Activated CD8-positive, alpha-beta T cell treated with anti-CD3 and anti-CD28 coated beads for 36 hours (primary cell): ENCODE measurements at places on chromosomes 4 and X. TPM values are rescaled to one million over a fixed set of nuclear protein-coding genes. Genes with fewer than 3 reads are reported as not detected.

DNA sequence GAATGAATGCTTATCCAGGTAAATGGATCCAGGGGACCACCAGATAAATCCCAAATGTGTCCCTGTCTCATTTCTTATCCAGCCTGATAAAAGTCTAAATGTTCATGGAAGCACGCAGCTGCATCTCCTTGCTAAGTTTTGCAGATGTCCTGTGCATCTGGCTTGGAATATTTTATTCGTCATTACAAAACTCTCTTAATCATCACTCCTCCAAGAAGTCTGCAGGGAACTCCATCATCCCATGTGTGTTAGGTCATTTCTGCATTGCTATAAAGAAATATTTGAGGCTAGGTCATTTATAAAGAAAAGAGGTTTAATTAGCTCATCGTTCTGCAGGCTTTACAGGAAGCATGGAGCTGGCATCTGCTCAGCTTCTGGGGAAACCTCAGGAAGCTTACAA lies 297.2 kb downstream of the HS3ST1 start:
- no peaks in the 10 kb centered on the region for H3K36me3 ChIP-seq
- no peaks in the 10 kb centered on the region for H3K27me3 ChIP-seq
- DNase-seq = no peak

DNA sequence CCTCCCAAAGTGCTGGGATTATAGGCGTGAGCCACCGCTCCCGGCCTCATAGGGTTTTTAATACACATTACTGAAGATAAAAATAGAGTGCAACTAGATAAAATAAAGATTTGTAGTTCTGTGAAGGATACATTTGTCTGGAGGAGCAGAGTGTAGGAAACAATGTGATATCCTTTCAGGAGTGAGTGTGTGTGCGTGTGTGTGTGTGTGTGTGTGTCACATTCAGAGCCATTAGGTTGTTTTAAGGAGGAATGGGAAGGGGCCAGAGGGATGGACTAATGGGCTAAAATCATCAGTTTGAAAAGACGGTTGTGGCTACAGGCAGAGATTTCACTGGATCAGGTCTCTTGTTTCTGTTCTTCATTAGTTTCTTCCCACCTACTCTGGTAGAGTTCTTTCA lies 40.0 kb downstream of the RBPJ start:
- H3K4me3 ChIP-seq = no peak overlapping the region
- H3K36me3 ChIP-seq = peaks cover 16% of the 10 kb centered on the region
- no peak for DNase-seq
- H3K27me3 ChIP-seq = no peaks in the 10 kb centered on the region
- H3K4me1 ChIP-seq = peaks cover 26% of the 10 kb centered on the region

Gene SCML2
- 3.1 TPM for total RNA-seq

Gene PRSS12
- not detected for total RNA-seq

DNA sequence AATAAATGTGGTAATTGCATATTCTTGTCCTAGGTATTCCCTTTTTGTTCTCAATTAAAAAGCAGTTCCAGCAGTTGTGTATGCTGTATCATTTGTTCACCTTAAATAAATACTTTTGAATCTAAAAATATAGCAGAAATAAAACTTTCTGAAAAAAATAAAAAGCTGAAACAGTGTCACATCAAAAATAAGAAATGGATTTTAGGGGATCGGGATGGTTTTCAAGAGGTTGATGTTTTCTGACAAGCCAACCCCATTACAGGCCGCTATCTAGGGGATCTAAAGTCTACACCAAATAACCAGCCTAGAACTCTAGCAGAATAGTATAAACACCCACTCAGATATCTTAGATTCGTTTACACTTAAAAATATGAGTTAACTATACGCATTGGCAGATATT lies 95.4 kb upstream of the MAML3 start:
- H3K27me3 ChIP-seq = peaks cover 6% of the 10 kb centered on the region
- peaks cover 17% of the 10 kb centered on the region for H3K4me1 ChIP-seq
- no peak for DNase-seq
- no peak overlapping the region for H3K27ac ChIP-seq
- no peak overlapping the region for H3K4me3 ChIP-seq

Gene UGT2B11
- not detected for total RNA-seq

DNA sequence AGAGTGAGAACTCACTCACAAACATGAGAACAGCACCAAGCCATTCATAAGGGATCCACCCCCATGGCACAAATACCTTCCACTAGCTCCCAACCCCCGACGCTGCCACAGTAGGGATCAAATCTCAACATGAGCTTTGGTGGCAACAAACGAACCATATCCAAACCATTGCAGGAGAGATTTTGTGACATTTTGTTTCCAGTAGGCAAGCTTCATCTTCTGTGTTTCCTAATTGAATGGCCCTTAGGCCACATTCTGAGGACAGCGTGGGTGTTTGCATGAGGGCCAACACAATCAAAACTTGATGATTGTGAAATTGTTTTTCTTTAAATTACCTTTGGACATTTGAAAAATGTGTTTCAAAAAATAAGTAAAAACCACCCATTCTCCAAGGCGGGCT lies 102.6 kb upstream of the LNX1 start:
- no peak overlapping the region for H3K27ac ChIP-seq
- no peak overlapping the region for H3K4me3 ChIP-seq
- no peak for DNase-seq

DNA sequence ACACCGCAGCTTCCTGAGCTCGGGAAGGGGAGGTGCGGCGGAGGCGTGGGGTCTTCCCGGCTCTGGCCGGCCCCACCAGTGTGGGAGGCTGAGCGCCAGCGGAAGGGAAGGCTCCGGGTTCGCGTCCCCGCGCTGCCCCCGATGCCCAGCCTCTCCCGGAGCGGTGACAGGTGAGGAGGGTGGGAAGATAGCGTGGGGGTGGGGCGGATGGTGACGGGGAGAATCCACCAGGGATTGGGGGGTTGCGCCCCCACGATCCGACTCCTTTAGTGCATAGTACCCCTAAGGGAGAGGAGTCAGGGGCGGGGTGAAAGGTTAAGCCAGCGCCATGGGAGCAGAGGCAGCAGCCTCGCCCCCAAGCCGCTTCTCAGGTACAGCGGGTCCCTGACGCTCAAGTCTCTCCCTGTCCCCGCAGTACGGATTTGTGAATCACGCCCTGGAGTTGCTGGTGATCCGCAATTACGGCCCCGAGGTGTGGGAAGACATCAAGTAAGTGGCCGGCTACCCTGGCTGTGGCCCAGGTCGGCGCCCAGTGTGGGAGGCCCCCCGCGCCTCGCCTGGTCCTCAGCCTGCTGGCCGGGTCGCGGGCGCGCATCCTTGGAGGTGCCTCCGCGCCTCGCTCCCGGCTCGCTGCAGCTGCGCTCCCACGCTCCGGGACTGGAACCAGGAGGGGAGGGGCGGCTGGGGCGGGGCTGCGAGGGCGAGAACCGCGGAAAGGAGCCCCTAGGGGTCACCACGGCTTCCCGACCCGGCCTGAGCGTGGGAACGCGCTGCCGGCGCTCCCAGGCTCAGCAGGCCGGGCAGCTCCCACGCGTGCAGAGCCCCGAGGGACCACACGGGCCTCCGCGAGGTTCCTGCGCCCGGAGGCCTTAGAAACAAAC lies 791 bp downstream of the GUCY1B1 start:
- H3K27ac ChIP-seq = no peak overlapping the region
- H3K27me3 ChIP-seq = peaks cover 28% of the 10 kb centered on the region
- peak; percentile 7 for DNase-seq
- peaks cover 7% of the 10 kb centered on the region for H3K4me1 ChIP-seq

Gene PNPLA4
- total RNA-seq = 13.9 TPM

- H3K4me3 ChIP-seq = no peak overlapping the region
- H3K36me3 ChIP-seq = no peaks in the 10 kb centered on the region
- no peaks in the 10 kb centered on the region for H3K27me3 ChIP-seq
Measured at GRCh38 chrX:100625985-100626491, 10.6 kb downstream of the TSPAN6 start.

Gene GAGE12F
- not detected for total RNA-seq

GRCh38 chr4:15024386-15024785 lies 22.1 kb downstream of the CPEB2 start:
- no peak overlapping the region for H3K4me3 ChIP-seq
- no peak for DNase-seq
- H3K36me3 ChIP-seq = peaks cover 13% of the 10 kb centered on the region
- H3K27me3 ChIP-seq = no peaks in the 10 kb centered on the region
- no peak overlapping the region for H3K27ac ChIP-seq
- H3K4me1 ChIP-seq = peaks cover 25% of the 10 kb centered on the region

Gene GLRB
- total RNA-seq = not detected

GRCh38 chr4:5810770-5811430 lies 82.0 kb downstream of the CRMP1 start:
- H3K4me3 ChIP-seq = no peak overlapping the region
- H3K36me3 ChIP-seq = no peaks in the 10 kb centered on the region
- no peaks in the 10 kb centered on the region for H3K27me3 ChIP-seq
- H3K4me1 ChIP-seq = no peaks in the 10 kb centered on the region

Gene FGG
- total RNA-seq = not detected

- DNase-seq = no peak
- H3K27me3 ChIP-seq = no peaks in the 10 kb centered on the region
Measured at GRCh38 chrX:112218388-112218787, 135.8 kb upstream of the TRPC5 start.

GRCh38 chr4:97142410-97142809 lies 1000.9 kb downstream of the STPG2 start:
- no peaks in the 10 kb centered on the region for H3K27me3 ChIP-seq
- H3K27ac ChIP-seq = no peak overlapping the region
- no peak for DNase-seq
- no peaks in the 10 kb centered on the region for H3K4me1 ChIP-seq
- no peak overlapping the region for H3K4me3 ChIP-seq

- H3K4me1 ChIP-seq = peaks cover 11% of the 10 kb centered on the region
- no peak overlapping the region for H3K27ac ChIP-seq
- no peaks in the 10 kb centered on the region for H3K27me3 ChIP-seq
- H3K4me3 ChIP-seq = no peak overlapping the region
Measured at GRCh38 chrX:129954804-129955203, 27.6 kb upstream of the BCORL1 start.

DNA sequence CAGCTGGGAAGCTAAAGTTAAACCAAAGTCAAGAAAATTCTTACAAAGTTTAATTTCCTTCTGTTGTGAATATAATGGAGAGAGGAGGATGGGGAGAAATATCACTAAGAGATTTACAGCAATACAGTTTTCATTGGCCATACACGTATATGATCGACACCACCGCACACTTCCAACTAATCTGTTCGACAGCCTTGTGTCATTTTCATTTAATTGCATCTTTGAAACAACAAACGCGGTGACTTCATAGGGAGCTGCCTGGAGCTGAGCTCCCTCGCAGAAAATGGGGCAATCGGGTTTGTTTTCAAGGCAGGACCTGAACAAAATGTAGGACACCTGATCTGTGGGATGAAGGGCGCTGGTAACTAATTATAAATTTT lies 1.3 kb downstream of the PTPN13 start:
- peak overlapping the region; percentile 60 for H3K4me3 ChIP-seq
- no peak overlapping the region for H3K27ac ChIP-seq
- peaks cover 41% of the 10 kb centered on the region for H3K27me3 ChIP-seq
- peaks cover 14% of the 10 kb centered on the region for H3K4me1 ChIP-seq

- no peak within 1 kb of the TSS for H3K27ac ChIP-seq
- DNase-seq = peak; percentile 57
- no peaks in the 10 kb centered on the region for H3K36me3 ChIP-seq
- H3K27me3 ChIP-seq = no peaks in the 10 kb centered on the region
- H3K4me1 ChIP-seq = peaks cover 4% of the 10 kb centered on the region
Measured at GRCh38 chr4:38782452-38783108, at the start of gene TLR10. Gene TLR10 (minus strand): TSS chr4:38782990. CDS start chr4:38775590, 7,400 bp downstream.

DNA sequence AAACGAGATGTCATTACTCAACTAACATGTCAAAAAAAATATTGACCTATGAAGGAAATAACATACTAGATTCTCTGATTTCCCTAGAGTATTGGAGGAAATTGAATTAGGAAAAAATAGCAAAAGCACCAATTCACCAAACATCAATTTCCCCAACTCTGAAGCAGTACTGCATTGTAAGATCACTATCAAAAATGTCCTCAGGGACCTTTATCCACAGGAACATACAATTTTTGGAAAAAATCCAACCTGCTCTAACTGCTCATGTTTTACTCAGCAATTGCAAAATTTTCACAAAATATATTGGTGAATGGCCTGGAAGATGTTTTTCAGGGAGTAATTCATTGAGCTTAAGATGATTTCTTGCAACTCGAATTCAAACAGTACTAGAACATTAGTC lies 239.0 kb upstream of the GIMD1 start:
- no peak overlapping the region for H3K27ac ChIP-seq
- no peak for DNase-seq
- no peaks in the 10 kb centered on the region for H3K27me3 ChIP-seq
- H3K4me3 ChIP-seq = no peak overlapping the region
- H3K4me1 ChIP-seq = no peaks in the 10 kb centered on the region

Gene BBS12
- total RNA-seq = 0.74 TPM

Gene RENBP
- total RNA-seq = 14.3 TPM

- H3K27ac ChIP-seq = no peak overlapping the region
- H3K4me3 ChIP-seq = no peak overlapping the region
- no peaks in the 10 kb centered on the region for H3K4me1 ChIP-seq
Measured at GRCh38 chrX:114152130-114152529, 431.8 kb upstream of the HTR2C start.
